ENCODE measurements at places on chromosomes 1 and 21.

DNA sequence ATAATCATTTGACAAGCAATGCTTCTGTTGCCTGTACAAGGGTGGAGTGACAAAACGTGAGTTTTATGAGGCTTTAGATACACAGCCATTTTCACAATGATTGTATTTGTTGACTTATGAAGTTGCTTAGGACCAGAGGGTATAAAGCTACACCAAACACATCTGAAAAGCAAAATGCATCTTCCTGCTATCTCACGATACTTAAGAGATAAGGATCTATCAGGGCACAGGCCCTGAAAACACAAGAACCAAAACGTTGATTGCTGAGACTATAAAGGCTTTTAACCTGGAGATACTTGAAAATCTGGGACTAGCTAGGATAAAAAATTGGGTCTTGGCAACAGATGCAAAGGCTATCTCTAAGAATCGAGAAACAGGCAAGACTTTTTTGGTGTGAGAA, 115.7 kb downstream of the SLC5A9 start:
- no peak for DNase-seq

- no peak for DNase-seq
Measured at GRCh38 chr1:163069655-163070277, 605 bp downstream of the RGS4 start.

- DNase-seq, result no peak
Measured at GRCh38 chr1:46012236-46012635, 120.2 kb downstream of the PIK3R3 start.

DNA sequence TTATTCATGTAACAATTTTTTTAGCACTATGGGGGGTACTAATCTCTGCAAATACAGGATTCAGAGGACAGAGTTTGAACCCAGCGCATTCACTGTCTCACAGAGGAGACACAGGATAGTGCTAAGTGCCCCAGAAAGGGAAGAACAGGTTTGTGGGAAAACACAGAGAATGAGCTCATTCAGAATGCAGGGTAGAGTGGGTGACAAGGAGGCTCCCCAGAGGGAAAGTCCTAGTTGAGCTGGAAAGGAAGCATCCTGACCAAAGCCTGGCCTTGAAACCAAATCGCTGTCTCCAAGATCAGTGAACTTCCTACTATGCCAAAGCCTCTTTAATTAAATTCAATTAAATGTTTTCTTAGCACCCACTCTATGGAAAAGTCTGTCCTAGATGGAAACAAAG, 19.0 kb upstream of the RGS2 start:
- DNase-seq, result no peak

GRCh38 chr1:226447932-226448665, 40.2 kb upstream of the PARP1 start:
- DNase-seq, result no peak

Data from nucleus accumbens (tissue), 56 donors.